ENCODE measurements at places on chromosomes 6 and 20.

DNA sequence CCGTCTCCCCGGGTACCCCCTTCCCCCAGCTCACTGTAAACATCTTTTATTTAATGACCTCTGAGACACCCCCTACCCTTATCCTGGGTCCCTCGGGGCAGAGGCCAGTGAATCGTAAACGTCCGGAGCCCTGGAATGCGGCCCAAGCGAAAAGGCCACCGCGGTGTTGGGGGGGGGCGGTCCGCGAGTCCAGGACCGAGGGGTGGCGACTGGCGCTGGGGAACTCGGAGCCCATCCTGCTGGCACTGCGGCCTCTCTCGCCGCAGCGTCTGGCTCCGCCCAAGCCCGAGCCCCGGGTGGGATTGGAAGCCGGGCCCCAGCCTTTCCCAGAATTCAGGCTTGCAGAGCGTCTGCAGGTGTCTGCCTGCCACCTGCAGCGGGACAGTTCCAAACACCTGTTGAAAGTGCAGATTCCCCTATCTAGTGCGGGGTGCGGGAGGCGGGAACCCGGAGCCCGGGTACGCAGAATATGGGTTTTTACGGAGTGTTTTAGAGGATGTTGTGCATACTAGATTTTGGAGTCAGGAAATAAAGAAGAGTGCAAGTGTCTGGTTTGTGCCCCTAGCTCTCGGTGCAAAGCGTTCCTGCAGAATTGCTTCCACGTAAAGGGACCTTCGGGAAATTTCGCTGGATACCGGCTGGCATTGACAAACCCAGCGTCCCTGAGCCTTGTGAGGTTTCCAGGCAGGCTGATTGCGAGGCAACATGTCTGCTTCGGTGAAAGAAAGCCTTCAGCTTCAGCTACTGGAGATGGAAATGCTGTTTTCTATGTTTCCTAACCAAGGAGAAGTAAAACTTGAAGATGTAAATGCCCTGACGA is 800 bp downstream of the RWDD2A start:
- peak; percentile 54 for DNase-seq

DNA sequence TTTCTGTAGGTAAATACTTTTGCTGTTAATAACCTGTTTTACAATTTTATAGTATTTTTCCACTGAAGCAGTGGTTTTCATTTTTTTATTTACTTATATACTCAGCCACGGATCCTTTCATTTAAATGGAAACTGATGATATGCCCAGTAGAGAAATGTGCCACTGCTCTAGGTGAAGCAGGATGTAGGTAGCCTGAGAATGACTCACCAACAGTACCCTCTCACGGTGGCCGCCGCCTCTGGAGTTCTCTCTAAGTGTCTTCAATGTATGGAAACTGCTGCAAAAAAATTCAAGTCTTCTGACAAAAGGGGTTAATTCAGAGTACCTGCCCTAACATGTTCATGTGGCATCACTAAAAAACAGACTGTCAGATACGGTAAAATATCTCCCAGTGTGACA is 6.4 kb downstream of the EYA4 start:
- DNase-seq = no peak

GRCh38 chr6:30752157-30752927 is 8.0 kb upstream of the IER3 start:
- DNase-seq = no peak

DNA sequence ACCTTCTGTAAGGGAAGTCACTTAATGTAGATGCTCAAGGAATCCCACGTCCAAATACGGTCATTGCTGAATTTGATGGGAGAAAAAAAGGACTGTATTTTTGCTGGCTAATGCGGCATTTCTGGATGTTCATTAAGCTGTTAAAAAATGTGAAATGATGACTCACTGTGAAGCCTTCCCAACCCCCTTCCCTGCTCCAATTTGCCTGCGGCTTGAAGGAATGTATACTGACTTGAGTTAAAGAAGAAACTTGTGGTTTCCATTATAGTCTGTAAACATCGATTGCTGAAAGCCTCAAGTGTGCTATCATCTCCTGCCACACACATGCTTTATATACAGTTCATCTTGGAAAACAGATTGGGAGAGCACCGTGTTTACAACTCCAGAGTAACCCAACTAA is 249.1 kb upstream of the JAG1 start:
- DNase-seq = no peak

DNA sequence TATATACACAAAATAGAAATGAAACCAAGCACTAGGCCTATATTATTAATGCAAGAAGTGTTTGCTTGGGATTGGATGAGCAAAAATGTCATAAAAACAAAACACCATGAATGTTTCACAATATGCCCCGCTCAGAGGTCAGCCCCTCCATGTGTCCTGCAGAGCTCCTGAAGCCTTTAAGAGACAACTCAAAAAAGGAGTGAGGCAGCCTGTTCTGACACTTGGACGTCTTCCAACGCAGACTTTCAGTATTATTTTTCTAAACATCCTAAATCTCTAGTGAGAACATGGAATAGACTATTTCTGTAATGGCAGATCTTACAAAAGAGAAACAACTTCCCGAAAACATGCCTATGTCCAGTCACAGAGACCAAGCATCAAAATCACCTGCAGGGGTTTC is 322.6 kb downstream of the PRKN start:
- DNase-seq = no peak

- DNase-seq = no peak
Measured at GRCh38 chr6:93964321-93964720, 545.0 kb upstream of the EPHA7 start.
